ENCODE measurements at places on chromosomes 11 and 22.

DNA sequence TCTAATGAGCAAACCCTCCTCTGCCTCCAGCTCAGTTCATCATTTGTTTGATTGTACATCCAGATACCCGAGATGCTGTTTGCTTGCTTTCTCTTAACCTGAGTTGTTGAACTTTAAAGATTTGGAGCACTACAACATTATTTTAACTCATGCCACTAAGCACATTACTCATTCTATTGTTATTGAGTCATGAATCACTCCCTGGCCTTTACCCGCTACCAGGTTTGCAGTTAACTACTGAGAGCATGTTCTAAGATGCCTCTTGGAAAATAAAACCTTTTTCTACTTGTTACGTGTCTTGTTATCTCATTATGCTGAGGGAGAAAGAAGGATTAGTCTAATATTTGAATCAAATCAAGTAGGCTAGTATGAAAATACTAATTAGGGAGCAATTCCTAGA, 720.6 kb upstream of the ANO5 start:
- no peak for DNase-seq

DNA sequence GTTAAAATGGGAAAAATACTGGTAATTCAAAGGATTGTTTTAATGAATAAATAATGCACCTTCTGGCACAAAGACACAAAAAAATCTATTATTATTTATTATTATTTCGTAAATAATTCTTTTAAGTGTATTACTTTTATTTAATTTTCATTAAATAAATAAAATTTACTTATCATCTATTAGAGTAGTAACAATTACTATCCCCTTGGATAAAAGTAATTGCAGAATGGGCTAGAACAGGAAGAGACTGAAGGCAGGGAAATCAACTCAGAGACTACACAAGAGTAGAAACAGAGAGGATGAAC, 23.0 kb downstream of the OR8B12 start:
- no peak for DNase-seq

DNA sequence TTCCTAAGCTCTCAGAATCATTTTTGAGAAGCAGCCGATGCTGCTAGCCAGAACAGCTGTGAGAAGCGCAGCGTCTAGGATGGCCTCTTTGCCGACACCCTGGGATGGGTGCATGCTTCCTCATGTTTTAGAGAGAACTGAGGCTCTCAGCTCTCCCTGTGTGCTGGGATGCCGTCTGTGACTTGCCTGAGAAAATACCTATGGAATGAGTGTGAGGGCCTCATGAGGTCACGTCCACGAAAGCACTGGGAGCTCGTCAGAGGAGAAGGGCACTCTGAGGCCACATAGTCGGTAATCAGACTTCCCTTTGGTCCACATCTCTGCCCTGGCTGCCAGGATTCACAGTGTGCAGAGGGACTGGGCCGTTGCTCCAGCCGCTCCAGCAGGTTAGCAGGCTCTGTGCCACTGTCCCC, 54.7 kb downstream of the MICAL3 start:
- no peak for DNase-seq

DNA sequence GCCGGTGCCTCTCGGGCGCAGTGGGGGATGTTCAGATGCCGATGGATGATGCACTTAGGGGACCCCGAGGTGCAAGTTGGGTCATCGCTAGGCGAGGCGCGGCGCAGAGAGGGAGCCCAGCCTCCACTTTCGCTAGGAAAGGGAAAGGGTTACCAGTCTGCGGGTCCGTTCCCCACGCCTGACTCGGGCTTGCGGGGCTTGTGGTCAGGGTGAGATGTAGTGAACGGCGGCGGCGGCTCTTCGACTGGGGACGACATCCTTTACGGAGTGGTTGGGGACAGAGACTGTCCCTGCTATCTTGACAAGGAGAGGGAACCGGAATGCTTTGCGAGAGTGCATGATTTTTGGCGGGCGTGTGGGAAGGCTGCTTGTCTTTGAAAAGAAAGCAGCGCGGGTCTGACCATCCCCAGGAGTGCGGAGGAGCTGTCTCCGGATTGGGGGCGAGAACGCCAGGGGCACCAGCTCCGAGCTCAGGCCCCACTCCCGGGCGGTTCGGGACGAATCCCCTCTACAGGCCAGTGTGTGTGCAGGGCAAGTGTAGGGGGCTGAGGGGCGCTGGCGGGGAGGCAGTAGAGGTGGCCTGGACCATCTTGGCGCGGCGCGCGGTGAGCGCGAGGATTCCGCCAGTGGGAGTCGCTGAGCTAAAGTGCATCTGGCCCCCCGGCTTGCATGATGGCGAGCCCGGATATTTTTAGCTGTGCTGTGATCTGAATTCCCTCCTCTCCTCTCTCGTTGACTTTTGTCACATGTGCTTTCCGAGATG, 1.1 kb downstream of the FAT3 start:
- DNase-seq = peak; percentile 33

- no peak for DNase-seq
Observed at GRCh38 chr11:5307256-5308019, 5.7 kb upstream of the OR51B4 start.

DNA sequence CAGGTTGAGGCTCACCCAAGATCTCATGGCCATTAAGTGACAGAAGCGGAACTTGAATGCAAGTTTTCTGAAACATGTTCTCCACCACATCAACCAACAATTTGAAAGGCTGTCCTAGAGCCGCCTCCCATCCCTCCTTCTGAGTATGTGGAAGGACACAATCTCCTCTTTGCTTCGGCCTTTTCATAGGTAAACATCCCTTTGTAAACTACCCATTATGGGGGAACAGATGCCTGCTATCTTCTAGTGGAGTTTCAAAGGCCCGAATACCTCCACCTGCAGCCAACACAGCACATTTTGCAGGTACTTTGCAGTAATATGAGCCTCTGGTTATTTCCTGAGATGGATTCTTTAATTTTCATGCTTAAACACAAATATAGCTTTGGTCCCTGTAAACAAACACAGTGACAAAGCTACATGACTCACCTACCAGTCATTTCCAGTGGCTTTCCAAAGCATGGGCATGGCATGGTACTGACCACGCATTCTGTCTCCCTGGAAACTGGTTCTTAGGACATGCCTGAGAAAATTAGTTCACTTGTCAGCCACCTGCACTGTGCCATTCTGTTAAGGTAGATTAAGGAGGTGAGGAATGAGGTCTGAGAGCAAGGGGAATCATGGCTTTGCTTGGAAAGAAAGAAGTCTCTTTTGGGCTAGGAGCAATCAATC, 60.2 kb downstream of the EHF start:
- no peak for DNase-seq

All from COR-L47 (cell line).